ENCODE measurements at places on chromosomes 16 and 17.

DNA sequence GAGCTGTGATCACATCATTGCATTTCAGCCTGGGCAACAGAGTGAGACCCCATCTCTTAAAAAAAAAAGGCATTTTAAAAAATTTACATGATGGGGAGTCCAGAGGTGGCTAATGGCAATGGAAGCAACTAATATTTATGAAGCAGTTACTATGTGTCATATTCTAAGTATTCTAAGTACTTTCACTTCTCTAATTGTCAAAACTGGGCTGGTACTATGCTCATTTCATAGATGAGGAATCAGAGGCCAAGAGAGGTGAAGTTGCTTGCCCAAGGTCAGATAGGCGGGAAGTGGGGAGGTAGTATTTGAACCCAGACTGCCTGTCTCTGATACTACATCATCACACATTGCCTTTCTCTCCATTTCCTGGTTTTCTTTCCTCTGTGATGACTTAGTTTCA lies 50.7 kb downstream of the SLC5A11 start:
- DNase-seq: no peak

- peak; percentile 56 for DNase-seq
Measured at GRCh38 chr17:5592382-5592781, 8.1 kb upstream of the NLRP1 start.

- DNase-seq: no peak
Measured at GRCh38 chr17:58875261-58875660, 119.6 kb downstream of the PPM1E start.

DNA sequence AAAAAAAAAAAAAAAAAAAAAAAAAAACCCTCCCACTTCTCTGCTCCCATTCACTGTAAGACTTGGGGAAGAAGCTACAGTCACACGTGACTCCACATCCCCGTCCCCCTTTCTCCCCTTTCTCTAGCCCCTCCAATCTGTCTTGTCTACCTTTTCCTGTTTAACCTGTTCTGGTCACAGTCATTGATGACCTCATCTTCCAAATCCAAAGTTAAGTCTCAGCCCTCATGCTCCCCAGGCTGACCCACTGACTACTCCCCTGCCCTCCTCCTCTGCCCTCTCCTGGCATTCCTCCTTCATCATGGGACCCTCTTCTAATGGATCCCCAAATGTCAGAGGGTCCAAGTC lies 1.6 kb upstream of the CDH5 start:
- no peak for DNase-seq

DNA sequence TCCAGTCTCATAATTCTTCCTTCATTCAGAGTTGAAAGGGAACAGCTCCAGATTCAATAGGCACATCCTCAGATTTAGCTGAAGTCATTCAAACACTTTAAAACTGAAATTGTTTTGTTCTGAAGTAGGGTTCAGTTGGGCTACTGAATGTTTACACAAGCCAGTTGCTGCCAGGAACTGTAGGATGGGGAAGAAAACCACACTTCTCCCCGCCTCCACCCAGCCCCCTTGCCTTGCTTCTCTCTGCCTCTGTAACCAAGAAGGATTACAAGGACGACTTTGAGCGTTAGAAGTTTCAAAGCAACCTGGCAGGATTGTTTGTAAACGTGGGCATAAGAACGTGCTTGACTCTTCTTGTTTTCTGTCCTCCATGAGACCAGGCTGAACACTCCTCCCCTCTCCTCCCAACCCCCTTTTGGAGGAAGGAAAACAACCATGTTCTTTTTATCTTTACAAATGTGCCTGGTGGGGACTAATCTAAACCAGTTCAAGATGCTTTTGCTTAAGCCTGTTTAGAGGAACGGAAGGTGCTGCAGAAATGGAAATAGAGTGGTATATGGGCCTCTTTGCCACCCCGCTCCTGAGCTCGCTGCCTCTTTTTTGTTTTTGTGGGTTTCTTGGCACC lies 287.9 kb downstream of the FTO start:
- DNase-seq: no peak

- no peak for DNase-seq
Measured at GRCh38 chr17:16106161-16106891, 106.7 kb downstream of the TTC19 start.

DNA sequence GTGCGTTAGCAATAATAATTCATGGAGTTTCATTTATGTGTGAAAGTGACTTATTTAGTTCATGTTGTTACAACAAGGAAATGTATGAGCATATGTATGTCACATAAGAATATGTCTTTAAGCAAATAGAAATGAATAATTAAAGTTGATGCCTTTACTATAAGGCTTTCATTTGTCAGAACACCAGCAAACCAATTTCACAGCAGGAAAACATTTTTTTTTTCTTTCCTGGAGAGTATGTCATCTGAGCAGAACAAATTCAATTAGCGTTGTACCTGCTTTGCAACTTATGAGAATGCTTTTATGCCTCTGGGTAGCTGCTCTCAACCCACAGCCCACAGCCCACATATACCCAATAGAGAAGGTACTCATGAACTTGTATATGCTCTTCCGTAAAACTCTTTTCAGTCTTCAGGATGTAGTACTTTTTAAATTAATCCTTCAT lies 26.3 kb upstream of the APOH start:
- no peak for DNase-seq

GRCh38 chr16:85917959-85918358 lies 19.0 kb downstream of the IRF8 start:
- DNase-seq: no peak

DNA sequence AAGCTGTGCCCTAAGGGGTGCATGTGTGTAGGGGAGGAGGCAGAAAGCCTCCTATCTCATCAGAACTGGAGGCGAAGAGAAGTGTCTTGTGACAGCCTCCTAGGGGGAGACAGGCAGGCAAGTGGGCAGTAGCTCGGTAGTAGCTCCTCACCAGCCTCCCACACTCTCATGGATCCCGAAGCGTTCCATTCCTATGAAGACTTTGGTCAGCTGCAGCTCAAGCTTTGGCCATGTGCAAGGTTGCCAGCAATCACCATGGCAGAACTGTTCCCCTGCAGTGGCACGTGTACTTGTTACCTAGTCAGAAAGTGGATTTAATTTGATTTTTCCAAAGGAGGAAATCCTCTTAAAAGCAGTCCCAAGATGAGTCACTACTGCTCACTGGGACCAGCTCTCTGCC lies 6.7 kb downstream of the MRPL58 start:
- DNase-seq: no peak

DNA sequence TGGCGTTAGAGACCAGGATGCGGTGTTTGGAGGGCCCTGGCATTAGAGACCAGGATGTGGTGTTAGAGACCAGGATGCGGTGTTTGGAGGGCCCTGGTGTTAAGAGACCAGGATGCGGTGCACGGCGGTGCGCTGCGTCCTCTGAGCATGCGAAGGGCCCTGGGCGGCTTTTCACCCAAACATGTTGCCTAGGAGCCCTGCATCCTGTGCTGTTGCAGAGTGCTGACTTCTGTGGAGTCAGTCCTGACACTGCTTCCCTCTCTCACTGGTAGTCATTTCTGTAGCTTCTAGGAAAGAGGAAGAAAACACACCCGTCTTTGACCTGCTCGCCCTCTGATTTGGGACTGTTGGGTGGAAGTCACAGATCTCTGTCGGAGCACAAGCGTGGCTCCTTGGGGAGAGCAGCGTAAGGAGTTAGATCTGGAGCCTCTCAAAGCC lies 141.2 kb downstream of the LAT start:
- no peak for DNase-seq

- DNase-seq: peak; percentile 74
Measured at GRCh38 chr16:67504031-67505021, 21.0 kb upstream of the AGRP start.

Measured in CD4-positive, alpha-beta T cell treated with Interleukin-15 for 4 hours (primary cell).